ENCODE measurements at places on chromosomes 12 and 14.

- DNase-seq: no peak
Measured at GRCh38 chr12:131860472-131861260, 32.5 kb downstream of the MMP17 start.

DNA sequence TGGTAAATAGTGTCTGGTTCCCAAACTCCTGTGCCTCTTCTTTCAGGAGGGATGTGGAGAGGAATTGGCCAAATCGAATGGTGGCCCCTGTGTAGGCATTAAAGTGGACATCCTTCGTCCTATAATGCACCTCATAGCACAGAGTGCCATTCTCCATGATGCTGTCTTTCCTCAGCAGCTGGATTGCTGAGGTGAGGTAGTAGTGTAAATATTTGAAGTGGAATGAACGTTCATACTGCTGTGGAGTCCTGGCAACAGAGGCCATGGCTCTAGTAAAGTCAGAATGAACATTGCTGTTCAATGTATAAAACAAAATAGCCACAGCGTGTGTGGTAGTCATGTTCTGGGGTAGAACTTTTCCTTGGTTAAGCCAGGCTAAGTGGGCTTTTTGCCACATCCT lies 2.7 kb downstream of the ART4 start:
- no peak for DNase-seq

- no peak for DNase-seq
Measured at GRCh38 chr12:95395696-95396095, 78.3 kb upstream of the METAP2 start.

DNA sequence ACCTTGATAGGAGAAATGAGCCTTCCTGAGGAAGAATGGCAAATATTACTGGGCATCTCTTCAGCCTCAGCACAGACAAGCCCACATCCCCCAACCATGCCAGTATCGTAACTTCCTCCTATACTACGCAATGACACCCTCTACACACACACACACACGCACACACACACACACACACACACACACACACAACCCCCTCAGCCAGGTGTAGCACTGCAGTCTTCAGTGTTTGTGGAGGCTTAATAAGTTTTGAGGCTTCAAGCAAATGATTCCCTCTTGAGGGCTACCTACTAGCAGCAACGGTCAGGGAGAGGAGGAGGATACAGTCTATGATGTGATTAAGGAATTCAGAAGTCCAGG lies 1.6 kb downstream of the DGKA start:
- DNase-seq: peak; percentile 34

DNA sequence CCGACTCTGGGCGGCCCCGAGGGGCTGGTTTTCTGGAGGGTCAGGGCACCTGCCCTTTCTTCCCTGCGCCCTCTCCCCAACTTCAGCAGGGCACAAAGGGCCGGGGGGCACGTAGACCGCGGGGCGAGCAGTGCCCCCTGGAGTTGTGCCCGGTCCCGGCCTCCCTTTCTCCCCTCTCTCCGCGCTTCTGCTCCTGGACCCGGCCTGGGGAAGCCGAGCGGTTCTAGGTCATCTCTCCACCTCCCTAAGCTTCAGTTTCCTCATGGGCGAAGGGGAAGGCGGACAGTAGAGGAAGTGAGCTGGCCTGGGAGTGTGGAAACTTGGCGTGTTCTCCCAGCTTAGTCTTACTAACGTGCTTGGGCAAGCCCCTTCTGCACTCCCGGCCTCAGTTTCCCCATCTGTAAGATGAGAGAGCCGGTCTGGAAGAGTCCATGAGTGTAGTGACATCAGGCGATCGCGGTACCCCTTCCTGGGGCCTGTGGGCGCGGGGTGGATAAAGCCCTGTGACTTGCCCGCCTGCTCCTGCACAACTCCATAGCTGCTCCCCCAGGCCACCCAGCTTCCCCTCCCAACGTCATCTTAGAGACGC lies 158.6 kb upstream of the PARP11 start:
- DNase-seq: no peak

- no peak for DNase-seq
Measured at GRCh38 chr14:58824796-58825195, 187.0 kb downstream of the DACT1 start.

DNA sequence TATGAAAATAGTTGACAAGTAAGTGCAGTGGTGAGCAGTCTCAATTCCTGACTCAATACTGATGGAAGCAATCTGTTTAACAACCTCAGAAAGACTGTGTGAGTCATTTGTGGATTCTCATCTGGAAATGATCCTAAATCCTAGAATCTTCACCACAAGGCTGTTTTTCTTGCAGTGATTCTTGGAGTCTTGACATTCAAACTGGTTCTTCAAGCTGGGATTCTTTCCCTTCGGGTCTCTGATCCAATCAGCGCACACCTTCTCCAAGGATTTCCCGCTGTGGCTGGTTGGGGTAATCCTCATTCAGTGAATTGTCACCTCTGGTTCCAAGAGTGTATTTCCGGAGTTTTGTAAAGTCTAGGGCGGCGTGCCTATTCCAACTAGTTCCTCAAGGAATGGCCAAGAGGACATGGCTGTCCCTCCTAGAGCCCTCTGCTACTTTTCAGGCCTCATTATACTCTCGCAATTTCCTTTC lies 37.7 kb upstream of the FOXJ2 start:
- DNase-seq: no peak

DNA sequence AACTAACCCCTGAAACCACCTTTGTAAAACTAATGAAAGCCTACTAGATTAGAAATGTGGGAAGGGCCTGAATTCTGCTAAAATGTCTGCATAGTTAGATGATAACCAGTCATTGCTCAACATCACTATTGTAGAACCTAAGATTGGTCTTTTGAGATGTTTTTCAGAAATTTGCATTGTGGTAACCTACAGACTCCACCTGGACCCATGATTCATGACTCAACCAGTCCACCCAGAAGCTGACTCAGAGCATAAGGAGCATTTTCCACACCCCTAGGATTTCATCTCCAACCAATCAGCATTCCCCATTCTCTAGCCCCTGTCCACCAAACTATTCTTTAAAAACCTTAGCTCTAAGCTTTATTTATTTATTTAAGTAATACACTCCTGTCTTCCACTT lies 30.4 kb upstream of the CHGA start:
- DNase-seq: no peak

- no peak for DNase-seq
Measured at GRCh38 chr12:111783046-111783445, 16.3 kb downstream of the ALDH2 start.

DNA sequence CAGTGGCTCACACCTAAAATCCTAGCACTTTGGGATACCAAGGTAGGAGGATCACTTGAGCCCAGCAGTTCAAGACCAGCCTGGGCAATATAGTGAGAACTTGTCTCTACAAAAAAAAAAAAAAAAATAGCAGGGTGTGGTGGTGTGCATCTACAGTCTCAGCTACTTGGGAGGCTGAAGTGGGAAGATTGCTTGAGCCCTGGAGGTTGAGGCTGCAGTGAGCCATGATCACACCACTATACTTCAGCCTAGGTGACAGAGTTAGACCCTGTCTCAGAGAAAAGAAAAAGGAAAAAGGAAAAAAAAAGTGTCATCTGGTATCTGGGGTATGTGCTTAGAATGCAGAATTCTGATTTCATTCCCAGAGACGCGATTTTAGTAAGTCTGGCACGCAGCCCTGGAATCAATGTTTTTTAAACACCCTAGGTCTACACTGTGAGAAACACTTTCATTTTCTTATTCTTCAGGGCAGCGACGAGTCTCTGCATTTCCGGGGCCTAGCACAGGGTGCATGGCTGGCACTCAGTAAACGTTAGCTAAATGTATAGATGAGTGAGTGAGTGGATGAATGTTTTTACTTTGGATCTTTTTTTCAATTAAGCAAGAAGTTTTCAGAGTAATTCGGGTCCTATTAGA lies 243.8 kb upstream of the PWP1 start:
- DNase-seq: no peak

DNA sequence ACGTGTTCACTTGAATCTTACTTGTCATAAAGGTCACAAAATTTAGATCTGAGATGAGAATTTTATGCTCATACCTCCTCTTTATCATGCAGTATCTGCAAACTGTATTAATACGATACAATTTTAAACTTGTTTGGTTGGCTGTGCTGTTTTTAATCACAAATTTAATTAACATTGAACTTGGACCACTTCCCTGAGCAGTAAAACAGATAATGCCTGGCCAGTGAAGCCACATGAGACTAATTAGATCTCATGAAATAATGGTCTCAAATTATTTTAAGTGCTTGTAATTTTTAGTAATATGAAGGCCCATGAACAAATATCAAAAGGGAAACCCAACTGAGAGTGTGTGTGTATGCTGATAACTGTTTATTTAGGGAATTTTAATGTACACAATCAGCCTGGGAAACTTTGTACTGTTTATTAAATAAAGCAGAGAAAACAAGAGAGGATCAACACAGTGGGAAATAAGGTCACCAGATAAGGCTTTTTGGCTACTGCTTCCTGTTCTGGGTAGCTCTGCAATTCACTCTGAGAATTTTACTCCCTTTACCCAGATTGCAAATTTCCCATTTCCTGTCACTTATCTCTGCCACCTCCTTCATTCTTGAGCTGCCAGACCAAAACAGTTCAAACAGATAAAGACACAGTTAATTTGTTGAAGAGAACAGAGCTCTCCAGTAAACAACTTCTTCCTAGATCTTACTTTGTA lies 61.6 kb upstream of the GNPNAT1 start:
- DNase-seq: no peak

- DNase-seq: no peak
Measured at GRCh38 chr12:68292151-68292943, 38.9 kb upstream of the IL22 start.

DNA sequence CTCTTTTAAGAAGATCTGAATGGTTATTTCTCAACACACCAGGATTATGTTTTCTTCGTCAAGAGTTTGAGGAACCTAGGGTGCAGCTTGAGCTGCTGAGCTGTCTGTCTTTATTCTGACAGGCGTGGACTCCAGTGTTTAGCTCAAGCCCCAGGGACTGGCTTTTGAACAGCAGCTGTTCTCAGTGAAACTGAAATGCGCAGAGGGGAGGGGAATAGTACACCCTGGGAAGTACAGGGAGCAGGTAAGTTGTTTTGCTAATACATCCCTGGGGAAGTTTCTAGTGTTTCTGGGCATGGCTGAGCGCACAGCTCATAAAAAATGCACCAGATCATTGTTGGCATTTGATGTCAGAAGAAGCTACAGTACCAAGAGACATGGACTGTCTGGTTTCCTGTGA lies 659.8 kb downstream of the DIO2 start:
- DNase-seq: no peak

Data from stimulated activated naive B cell treated with anti-CD40 and anti-IgM and Interleukin-4, amounts not matched to agents 10 μg/mL and 1 μg/mL and 100 μg/mL, for 72 hours (primary cell).